Lower lobe of right lung (tissue), 2 donors: ENCODE measurements at places on chromosomes 7 and 10.

GRCh38 chr10:131635564-131636015 lies 265.2 kb upstream of the PPP2R2D start:
- H3K4me1 ChIP-seq: no peaks in the 10 kb centered on the region
- no peak overlapping the region for H3K4me3 ChIP-seq
- no peak for DNase-seq
- no peak overlapping the region for H3K27ac ChIP-seq
- no peaks in the 10 kb centered on the region for H3K36me3 ChIP-seq

DNA sequence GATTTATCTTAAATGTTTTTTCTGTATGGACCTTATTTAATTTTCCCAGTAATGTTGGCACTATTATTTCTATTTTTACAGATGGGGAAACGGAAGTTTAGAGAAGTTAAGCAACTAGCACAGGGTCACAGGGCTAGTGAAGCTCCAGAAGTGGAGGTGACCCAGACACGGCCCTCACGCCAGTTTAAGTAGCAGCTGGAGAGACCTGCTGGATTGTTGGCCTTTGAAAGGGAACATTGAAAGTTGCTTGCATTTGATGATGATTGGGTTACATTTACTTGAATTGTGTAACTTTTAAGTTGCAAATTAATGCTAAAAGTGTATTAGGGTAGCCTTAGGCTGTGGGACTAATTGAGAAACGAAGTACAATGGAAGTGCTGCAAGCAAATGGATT lies 25.6 kb downstream of the CDK14 start:
- H3K36me3 ChIP-seq: no peaks in the 10 kb centered on the region
- no peak overlapping the region for H3K4me3 ChIP-seq
- peaks cover 73% of the 10 kb centered on the region for H3K4me1 ChIP-seq
- DNase-seq: no peak
- H3K27me3 ChIP-seq: no peaks in the 10 kb centered on the region

DNA sequence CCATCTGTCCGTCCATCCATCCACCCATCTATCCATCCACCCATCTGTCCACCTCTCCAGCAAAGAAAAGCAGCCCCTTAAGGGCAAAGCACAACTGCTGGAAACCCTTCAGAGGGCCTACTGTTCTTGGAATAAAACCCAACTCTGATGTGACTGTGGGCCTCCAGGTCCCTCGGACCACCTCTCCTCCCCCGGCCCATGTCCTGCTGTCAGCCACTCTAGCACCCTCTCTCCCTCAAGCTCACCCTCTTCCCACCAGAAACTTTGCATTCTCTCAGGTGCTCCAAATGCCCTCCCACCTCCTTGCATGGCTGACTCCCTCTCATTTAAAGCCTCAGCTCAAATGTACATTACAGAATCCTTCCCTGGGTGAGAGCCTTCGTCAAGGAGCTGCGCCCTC lies 110.3 kb downstream of the ARHGAP22 start:
- no peak overlapping the region for H3K4me3 ChIP-seq
- no peaks in the 10 kb centered on the region for H3K36me3 ChIP-seq
- no peaks in the 10 kb centered on the region for H3K4me1 ChIP-seq
- H3K27ac ChIP-seq: no peak overlapping the region
- no peak for DNase-seq
- H3K27me3 ChIP-seq: no peaks in the 10 kb centered on the region

DNA sequence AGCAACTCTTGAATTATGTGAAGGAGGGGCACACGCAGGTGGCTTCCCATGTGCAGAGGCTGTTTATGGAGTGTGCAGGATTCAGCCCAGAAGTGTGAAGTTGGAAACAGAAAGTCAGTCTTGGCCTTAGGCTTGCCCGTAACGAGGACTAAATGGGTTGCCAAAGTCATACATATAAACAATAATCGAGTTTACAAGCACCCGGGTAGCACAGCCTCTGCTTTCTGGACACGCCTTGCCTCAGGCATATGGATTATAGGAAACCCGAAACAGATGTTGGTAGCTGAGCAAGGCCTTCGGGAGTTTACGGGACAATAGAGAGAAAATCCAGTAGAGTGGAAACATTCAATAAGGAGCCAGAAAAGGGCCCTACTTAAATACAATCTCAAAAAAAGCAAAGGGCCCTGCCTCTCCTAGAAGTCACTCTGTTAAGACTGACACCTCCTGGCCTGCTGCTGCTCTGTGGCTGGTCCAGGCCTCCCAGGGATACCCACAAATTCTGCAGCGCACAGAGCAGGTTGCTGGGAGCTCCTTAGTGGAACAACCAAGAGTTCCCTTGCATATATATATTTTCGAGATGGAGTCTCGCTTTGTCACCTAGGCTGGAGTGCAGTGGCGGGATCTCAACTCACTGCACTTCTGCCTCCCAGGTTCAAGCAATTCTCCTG lies 48.5 kb downstream of the SMKR1 start:
- no peaks in the 10 kb centered on the region for H3K4me1 ChIP-seq
- H3K27ac ChIP-seq: no peak overlapping the region
- no peak for DNase-seq
- peaks cover 4% of the 10 kb centered on the region for H3K27me3 ChIP-seq

- no peak overlapping the region for H3K27ac ChIP-seq
- no peaks in the 10 kb centered on the region for H3K4me1 ChIP-seq
- H3K27me3 ChIP-seq: no peaks in the 10 kb centered on the region
- H3K4me3 ChIP-seq: no peak overlapping the region
Measured at GRCh38 chr10:5862360-5862961, 27.2 kb downstream of the ANKRD16 start.

DNA sequence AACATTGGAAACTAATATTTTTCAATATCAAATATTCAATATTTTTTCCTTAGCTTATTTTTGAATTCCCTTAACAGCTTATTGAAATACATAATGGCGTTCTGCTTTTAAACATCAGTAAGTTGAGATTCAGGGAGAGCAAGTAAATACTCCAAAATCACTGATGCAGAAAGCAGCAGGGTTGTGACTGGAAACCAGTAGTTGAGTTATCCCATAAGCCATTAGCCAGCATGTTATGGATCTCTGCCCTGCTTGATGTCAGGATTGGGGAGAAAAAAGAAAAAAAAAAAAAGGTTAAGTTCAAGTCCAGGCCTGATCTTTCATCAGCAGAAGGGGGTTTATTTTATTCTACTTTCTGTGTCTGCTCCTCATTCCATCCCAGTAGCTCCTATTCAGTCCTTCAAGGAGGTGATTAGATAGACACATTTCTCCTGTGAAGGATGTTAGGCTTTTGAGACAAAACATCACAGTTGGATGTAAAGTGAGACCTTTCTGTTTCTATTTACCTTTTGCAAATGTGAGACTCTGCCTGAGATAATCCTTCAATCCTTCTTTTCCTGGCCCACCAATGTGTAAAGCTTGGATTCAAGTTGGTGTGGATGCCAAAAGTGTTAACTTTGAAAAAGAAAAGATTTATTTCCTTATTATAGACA lies 110.9 kb upstream of the HDAC9 start:
- H3K4me1 ChIP-seq: peaks cover 7% of the 10 kb centered on the region
- DNase-seq: no peak
- H3K36me3 ChIP-seq: no peaks in the 10 kb centered on the region
- no peak overlapping the region for H3K4me3 ChIP-seq
- H3K27me3 ChIP-seq: no peaks in the 10 kb centered on the region
- H3K27ac ChIP-seq: no peak overlapping the region

GRCh38 chr10:99430451-99431189 lies at the start of gene GOT1:
GOT1 (minus strand) TSS chr10:99430624; CDS start chr10:99430565, 59 bp downstream.
- peak; percentile 96 for DNase-seq
- H3K4me1 ChIP-seq: peaks cover 19% of the 10 kb centered on the region
- peaks cover 6% of the 10 kb centered on the region for H3K36me3 ChIP-seq
- peak within 1 kb of the TSS; percentile 86 for H3K4me3 ChIP-seq
- peak within 1 kb of the TSS; percentile 88 for H3K27ac ChIP-seq
- H3K27me3 ChIP-seq: no peaks in the 10 kb centered on the region

DNA sequence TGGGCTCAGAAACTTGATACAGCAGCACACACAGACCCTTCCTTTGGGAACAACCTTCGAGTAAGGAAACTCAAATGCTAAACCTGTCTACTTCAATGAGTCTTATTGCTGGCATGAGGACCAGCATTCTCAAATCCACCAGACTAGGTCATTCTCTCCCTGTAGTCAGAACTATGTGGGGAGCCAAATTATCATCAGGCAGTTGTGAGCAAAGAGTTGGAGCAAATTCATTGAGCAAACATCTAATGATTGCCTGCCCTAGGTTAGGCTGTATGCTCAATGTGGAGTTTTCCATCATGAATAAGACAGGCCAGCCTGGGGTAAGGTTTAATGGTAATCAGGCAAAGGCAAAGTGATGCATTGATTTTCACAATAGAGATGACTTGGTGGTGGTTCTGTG lies 3.6 kb downstream of the EPDR1 start:
- H3K4me1 ChIP-seq: peaks cover 23% of the 10 kb centered on the region
- peak overlapping the region; percentile 4 for H3K27ac ChIP-seq
- peak overlapping the region; percentile 78 for H3K4me3 ChIP-seq
